ENCODE measurements at places on chromosomes 16 and 17.

DNA sequence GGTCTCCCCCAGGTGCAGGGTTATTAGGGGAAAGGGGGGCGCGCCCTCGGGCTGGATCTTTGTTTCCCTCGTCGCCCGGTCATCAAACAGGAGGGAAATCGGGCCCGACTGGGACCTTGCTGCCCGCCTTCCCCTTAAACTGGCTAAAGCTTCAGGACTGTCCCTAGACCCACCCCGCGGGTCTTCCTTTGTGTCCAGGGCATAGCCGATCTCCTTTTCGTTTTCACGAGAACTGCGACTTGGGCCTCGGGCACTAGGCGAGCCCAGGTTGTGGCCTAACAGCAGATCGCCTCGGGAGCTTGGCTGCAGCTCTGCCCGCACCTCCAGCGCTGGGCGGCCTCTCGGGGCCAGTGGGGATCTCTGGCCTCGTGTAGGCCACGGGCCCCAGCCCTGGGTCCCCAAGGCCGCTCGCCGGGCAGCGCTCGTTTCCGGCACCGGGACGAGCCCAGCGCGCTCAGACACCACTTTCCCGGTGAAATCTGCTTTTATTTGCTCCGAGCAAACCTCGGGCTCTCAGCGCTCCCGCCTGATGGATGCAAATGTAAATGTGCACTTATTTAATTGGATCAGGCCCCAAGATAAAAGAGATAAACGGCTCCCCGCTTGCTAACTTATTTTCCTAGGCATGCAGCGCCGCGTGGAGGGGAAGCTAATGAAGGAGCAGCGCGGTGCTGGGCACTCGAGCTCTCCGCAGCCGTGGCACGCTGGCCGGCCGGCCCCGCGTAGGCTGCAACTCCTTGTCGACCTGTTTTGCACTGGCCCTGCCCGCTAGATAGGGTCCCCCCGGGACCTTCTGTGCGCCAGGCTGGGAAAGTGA, 7.8 kb downstream of the IRX5 start:
- no peak for DNase-seq

GRCh38 chr17:27554152-27554551, 76.8 kb upstream of the LGALS9 start:
- no peak for DNase-seq

DNA sequence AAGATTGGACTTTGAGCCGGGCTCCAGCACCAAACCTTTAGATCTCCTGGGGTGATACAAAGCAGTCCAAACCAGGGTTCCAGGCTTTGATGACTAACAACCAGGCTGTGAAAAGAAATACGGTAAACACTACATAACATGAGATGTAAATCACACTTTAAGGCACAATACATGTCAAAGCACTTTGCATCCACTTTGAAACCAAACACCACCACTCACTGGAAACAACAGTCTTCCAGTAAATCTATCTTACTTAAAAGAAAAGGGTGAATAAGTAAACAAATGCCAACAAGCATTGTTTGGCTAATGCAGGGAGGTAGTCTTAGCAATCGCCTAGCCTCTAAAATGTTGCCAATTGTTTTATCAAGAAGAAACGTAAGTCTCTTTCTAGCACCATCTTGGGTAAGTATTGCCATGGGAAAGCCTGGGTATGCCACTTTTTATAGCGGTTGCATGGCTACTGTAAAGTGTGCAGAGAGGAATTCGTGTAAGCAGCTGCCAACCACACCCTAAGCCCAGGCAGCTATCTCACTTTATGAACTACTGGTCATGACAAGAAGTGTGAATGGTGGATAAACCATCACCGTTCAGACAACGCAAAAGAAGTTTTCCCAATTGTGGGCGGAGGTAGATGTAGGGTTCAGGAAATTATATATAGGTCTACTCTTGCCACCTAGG, 267.4 kb upstream of the PSMD7 start:
- DNase-seq, result no peak

GRCh38 chr17:81393684-81394376, 1.4 kb upstream of the BAHCC1 start:
- peak; percentile 81 for DNase-seq

DNA sequence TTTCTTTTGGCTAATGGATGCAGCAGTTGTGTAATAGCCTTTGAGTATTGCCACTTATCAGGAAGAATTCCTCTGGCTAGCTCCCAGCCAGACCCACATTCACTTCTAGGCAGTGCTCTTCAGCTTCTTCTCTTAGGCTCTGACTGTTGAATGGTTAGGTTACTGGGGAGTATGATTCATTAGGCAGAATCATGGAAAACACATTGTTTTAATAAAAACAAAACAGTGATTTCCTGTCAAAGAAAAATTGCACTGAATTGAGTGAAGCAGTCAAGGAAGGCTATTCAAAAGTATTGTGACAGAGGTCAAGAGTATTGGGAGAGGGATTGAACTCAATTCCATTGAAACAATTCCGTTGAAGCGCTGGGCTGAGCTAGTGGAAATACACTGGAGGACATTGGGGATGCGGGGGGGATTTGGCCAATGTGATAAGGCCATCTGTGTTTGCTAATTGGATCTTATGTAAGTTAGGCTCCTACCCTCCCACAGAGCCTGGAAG, 68.0 kb downstream of the CNTNAP4 start:
- no peak for DNase-seq

DNA sequence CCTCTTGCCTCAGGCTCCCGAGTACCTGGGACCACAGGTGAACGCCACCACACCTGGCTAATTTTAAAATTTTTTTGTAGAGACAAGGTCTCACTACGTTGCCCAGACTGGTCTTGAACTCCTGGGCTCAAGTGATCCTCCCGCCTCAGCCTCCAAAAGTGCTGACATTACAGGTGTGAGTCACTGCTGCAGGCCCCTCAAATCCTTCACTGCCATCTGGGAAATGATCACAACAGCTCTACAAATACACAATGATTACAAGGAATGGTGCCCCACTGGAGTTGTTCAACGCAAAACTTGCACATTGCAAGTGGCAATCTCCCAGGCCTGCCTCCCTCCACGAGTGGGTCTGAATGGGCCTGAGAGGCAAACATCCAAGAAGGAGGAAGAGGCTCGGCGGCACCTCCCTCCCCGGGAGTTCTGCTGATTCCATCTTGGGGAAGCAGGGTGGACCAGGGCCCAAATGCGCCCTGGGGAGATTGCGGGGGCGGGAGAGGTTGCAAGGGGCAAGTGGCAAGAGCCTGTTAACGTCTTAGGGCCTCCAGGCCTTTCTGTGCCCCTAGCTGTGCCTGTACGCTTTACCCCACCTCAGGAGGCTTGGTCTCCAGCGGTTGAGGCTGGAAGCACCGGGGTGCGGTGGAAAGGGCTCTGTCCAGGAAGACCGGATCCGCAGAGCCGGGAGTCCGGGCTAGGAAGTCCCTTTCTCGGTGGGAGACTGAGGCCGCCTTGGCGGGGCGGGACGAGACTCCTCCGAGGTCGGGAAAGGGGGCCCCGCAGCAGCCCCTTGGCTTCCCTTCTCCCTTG, 656 bp upstream of the IGFBP4 start:
- DNase-seq, result no peak

DNA sequence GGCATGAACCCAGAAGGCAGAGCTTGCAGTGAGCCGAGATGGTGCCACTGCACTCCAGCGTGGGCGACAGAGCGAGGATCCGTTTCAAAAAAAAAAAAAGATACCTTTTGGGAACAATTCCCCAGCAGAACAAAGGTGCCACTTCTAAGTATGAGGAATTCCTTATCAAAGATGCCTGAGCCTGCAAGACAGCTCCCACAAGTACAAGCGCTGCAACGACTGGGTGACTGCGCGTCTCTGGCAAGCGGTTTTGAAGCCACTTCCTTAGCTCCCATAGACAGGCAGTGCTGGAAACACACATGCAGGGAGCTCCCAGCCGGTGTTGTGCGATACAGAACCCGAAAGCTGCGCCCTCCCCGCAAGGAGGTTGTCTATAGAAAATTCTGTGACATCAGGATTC, 60.5 kb downstream of the ADCY9 start:
- no peak for DNase-seq

DNA sequence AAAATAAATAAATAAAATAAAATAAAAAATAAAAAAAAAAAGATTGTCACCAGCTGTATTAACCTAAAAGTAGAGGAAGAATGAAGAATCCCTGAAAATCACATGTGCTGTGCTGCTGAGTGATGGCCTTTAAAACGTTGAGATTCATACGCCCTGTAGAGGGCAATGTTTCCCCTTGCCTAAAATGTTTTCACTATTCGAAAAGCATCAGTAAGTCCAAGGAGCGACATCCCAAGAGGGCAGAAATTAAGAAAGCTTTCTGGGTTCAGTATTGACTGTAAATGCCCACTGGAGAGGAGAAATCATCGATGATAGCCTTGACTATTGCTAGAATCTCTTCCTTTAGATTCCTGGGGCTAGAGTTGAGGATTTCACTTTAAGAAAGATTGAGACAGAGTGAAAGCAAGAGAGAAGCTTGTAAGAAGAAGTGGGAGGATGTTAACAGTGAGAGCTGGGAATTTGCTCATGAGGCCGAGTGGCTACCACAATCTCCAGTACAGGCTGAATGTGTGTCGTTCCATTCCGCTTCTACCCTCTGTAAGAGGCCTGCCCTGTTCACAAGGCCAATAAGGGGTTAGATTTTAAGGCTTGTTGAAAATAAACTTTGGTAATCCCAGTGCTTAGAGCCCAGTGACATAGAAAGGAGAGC, 170.8 kb upstream of the FAM20A start:
- DNase-seq, result no peak

DNA sequence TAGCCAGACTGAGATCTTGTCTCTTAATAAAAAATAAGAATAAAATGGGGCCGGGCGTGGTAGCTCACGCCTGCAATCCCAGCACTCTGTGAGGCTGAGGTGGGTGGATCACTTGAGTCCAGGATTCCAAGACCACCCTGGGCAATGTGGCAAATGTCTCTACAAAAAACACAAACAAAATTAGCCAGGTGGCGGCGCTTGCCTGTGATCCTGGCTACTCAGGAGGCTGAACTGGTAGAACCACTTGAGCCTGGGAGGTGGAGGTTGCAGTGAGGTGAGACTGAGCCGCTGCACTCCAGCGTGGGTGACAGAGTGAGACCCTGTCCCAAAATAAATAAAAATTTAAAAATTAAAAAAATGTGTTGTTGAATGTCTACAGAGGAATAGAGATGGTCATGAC, 2.9 kb upstream of the DEF8 start:
- DNase-seq, result no peak

GRCh38 chr16:27236635-27237218, 31.8 kb downstream of the NSMCE1 start:
- no peak for DNase-seq

DNA sequence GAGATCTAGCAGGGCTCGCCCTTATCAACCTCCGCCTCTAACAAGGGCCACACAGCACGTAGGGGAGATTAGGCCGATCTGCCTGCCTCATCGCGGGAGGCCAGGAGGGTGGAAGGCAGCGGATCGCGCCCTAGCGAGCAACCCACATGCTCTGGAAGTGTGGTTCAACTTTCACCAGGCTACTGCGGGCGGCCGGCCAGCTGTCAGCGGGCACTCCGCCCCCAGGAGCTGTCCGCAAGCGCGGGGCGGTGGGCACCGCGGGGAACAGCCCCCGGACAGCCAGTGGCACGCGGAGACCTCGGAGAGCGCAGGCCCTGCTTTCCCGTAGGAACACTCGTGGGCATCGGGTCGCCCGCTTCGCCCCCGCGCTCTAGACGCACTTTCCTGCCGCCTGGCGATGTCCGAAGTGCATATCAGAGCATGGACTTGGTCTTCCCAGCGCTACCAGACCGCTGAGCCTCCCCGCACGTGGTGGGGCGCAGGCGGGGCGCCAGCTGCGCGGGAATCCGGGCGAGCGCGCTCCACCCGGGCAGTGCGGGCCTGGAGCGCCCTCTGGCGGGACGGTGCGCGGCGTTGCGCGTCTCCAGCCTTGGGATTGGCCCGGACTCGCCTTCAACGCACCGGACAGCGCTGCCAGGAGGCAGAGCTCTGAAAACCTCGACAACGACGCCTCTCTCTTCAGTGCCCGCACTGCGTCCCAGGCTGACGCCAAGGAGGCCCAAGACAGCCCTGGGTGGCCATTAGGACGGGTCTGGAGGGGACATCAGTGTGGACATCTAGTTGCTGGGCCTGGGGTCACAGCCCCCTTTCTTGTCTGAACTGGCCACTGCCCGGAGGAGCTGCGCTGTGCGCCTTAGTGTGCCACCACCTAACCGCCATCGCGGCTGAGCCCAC, 3.6 kb upstream of the ZNHIT3 start:
- peak; percentile 77 for DNase-seq

DNA sequence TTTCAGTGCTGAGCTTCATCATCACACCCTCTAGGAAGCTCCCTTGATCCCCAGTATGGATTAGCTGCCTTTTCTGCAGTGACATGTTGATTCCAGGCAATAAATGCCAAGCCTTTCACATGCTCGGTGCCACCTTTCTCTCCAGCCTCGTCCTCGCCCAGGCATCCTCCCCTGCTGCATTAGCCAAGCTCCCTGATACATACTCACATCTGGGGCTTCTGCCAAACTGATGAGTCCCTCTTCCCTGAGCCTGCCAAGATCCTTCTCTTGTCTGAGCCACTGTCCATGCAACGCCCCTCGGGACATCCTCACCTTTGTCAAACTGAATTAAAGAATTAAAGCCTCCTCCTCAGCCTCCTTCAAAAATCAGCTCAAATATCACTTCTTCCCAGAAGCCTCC, 538.5 kb upstream of the CDH11 start:
- no peak for DNase-seq

- no peak for DNase-seq
Measured at GRCh38 chr16:4915226-4915761, 21.7 kb downstream of the PPL start.

GRCh38 chr16:78137782-78138616, 38.5 kb downstream of the WWOX start:
- no peak for DNase-seq

- no peak for DNase-seq
Measured at GRCh38 chr17:35807371-35808144, 1.7 kb upstream of the TAF15 start.

DNA sequence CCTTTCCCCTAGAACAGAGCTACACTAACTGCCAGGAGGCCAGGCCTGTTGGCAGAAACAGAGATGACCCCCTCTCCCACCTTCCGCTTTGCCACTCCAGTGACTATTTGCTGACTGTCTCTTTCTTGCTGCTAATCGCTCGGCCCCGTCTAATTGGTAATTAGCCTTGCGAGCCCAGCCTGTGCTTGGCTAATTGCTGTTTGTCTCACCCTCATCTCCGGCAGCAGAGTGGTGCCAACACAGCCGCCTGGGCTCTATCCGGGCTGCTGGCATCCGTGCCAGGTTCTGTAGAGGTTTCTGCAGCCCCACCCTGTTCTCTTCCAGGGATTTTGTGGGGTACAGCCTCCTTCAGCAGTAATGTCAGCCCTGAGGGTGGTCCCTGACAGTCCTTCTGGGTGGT, 27.4 kb upstream of the PHB1 start:
- no peak for DNase-seq

GRCh38 chr16:17027488-17028129, 443.2 kb downstream of the XYLT1 start:
- DNase-seq, result no peak

- DNase-seq, result no peak
Measured at GRCh38 chr17:42429726-42430447, 6.8 kb upstream of the CAVIN1 start.

DNA sequence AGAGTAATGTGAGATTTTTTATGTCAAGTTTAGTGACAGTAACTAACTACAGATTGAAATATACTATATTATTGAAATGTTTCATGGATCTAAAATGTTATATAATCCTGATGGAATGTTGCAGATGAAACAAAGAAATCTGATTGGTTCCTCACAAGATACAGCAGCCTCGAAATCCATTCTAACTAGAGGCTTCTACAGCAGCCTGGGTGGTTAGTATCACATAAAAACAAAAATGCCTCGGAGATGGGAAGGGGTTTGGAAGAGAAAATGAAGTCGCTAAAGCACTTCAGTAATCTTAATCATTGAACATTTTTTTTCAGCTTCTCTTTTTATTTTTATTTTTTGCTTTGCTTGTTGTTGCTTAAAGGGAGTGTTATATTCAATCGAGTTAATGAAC, 75.2 kb downstream of the TANC2 start:
- DNase-seq, result no peak
